ENCODE measurements at places on chromosomes 7 and 10.

- DNase-seq, result no peak
Observed at GRCh38 chr10:54800741-54801421, at the start of gene PCDH15. Gene PCDH15, minus strand, starts transcription at chr10:54801231. Its CDS starts 136,969 bp downstream, at chr10:54664262.

GRCh38 chr7:156616269-156617202 is 24.0 kb upstream of the RNF32 start:
- no peak for DNase-seq

GRCh38 chr10:43570971-43571370 is 3.4 kb downstream of the ZNF239 start:
- DNase-seq, result no peak

DNA sequence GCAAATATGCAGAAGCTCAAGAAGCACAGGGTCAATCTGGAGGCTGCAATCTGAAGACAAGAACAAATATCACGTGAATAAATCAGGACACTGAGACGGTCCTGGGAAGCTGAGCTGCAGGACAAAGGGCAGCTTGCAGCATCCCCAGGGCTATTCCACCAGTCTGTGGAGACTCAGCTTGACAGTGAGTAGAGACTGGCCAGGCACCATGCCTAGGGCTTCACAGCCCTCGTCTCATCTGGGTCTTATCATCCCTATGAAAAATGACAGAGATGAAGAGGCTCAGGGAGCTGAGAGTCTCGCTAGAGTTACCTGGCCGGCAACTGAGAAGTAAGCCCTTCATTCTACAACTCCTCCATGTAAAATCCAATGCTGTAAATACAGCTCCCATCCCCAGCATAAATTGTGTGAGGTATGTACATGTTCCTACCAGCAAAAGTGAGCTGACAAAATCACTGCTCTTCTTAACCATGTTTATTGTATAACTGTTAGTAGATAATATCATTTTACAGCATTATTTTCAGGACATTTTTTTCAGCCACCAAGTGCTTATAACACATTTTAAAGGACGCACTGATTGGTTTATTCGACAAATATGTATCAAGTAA is 186.6 kb upstream of the IGFBP3 start:
- DNase-seq, result no peak

GRCh38 chr10:116655568-116655967 is 34.8 kb downstream of the PNLIPRP2 start:
- DNase-seq, result no peak
